ENCODE measurements at places on chromosomes 2 and 18. TPM values are rescaled to one million over a fixed set of nuclear protein-coding genes. Genes with fewer than 3 reads are reported as not detected.

- peaks cover 51% of the 10 kb centered on the region for H3K27me3 ChIP-seq
- H3K36me3 ChIP-seq, result no peaks in the 10 kb centered on the region
- peaks cover 21% of the 10 kb centered on the region for H3K4me1 ChIP-seq
These were observed 7.4 kb downstream of the ZEB2 start for GRCh38 chr2:144512470-144512869.

DNA sequence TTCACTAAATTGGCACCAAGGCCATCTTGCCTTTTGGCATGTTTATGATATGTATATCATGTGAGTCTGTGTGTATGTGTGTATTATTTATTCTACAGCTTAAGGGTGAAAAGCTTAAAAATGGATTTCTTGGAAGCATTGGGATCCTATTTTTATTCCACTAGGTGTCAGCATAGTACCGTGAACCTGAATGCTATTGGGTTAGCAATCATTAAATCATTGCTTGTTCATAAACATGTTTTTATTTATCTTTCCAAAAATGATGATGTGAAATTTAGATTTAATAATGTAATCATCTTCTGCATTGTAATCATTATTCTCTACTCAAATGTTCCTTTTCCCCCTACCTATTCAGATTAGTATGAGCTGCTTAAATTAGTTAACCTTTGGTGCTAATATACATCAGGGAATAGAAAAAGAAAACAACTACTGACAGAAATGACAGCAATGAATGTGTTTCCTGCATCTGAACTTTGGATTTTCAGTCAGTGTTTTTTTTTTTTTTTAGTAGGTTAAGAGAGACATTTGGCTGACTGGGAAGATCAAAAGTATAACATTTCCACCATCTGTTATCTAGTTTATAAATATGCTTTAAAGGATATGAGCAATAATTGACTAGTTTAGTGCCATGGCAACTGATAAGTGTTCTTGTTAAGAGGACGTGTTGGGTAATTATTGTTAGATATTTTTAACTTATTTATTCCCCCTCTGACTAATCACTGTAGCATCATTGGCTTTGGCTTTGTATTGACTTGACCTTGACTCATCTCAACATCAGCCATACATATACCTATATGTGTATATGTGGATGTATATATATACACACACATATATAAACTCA lies 14.1 kb upstream of the ZSWIM2 start:
- no peaks in the 10 kb centered on the region for H3K4me1 ChIP-seq
- H3K4me3 ChIP-seq, result no peak overlapping the region
- H3K27ac ChIP-seq, result no peak overlapping the region
- no peak for DNase-seq
- no peaks in the 10 kb centered on the region for H3K36me3 ChIP-seq
- H3K27me3 ChIP-seq, result no peaks in the 10 kb centered on the region

DNA sequence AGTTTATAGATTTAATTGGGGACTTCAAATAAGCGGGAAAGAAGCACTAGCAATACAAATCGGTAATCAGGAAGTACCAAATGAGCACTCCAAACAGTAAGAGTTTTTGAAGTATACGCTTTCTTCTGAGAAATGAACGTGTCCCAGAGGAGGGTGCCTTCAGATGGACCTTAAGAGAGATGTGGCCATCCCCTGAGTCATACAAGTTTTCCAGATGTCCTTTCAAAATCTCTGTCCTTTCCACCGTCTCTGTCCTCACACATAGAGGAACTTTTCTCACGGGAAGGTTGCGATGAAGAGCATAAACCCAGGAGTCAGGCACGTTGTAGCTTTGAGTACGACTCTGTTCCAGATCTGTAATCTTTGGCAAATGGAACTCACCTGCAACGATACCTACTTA lies 1.7 kb upstream of the SMAD2 start:
- peak overlapping the region; percentile 77 for H3K4me3 ChIP-seq
- no peak for DNase-seq
- H3K36me3 ChIP-seq, result peaks cover 18% of the 10 kb centered on the region
- H3K27me3 ChIP-seq, result no peaks in the 10 kb centered on the region
- peak overlapping the region; percentile 91 for H3K27ac ChIP-seq

- H3K4me3 ChIP-seq, result no peak overlapping the region
- no peaks in the 10 kb centered on the region for H3K4me1 ChIP-seq
- DNase-seq, result no peak
- H3K27ac ChIP-seq, result no peak overlapping the region
- peaks cover 11% of the 10 kb centered on the region for H3K27me3 ChIP-seq
- no peaks in the 10 kb centered on the region for H3K36me3 ChIP-seq
These were observed 28.0 kb downstream of the CERKL start for GRCh38 chr2:181628590-181629585.

DNA sequence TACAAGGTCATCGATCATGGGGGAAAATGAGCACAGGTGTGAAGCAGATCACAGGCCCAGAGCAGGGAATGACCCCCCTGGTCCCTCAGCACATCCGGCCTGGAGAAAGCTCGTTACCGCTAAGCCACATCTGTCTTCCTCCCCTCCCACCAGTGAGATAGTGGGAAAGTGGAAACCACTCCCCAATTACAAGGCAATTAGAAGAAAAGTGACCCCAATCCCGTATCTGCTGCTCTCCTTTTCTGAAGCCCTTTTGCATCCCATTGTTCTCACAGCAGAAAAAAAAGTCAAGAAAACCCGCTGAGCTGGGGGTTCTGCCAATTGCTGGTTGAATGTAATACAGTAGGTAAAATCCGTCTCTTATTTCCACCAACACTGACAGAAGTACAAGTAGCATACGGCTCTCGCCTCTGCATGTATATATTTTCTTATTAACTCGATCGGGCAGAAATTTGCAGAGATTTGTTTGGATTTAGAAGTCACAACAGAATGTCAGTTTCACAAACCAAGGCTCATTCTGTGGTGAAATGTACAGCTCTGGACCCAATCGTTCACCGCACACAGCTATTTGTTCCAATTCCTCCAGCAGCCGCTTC lies 287.0 kb downstream of the TCF4 start:
- DNase-seq, result no peak
- H3K4me1 ChIP-seq, result no peaks in the 10 kb centered on the region
- no peak overlapping the region for H3K4me3 ChIP-seq
- no peaks in the 10 kb centered on the region for H3K36me3 ChIP-seq
- no peak overlapping the region for H3K27ac ChIP-seq

DNA sequence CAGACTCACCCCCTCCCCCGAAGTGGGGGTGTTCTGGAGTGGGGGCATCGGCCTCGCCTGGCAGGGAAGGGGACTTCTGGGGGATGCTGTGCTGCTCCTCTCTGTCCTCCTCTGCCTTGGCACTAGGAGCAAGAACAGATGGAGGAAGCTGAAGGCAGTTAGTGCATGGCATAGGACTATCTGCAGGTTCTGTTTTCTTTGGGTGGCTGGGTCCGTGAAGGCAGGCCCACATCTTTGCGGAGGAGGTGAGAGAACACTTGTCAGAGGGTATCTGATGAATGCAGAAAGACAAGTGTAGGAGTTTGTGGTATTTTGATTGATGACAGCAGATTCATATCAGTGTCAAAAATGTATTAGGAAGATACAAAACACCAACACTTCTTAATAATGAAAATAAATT lies 411.4 kb downstream of the TSN start:
- no peaks in the 10 kb centered on the region for H3K36me3 ChIP-seq
- H3K27ac ChIP-seq, result no peak overlapping the region
- DNase-seq, result no peak

GRCh38 chr2:73163483-73164367 lies 38.6 kb upstream of the NOTO start:
- H3K27ac ChIP-seq, result no peak overlapping the region
- no peak overlapping the region for H3K4me3 ChIP-seq
- peak; percentile 81 for DNase-seq

DNA sequence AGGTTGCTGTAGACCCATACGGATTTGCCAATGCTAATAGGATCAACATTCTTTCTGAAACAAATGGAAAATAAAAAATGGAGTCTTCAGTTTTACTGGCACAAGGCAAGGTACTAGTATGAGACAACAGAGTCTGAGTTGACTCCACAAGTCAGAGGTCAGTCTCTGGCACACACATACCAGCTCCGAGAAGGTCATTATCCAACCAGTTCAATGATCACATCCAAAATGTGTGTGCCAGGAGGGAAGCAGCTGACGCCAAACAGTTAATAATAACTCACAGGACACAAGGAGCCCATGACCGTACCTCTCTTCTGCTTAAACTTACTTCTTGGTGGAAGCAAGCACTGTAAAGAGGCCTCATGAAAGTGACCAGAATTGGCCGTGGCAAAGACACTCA lies 528.6 kb downstream of the ZNF516 start:
- no peaks in the 10 kb centered on the region for H3K4me1 ChIP-seq
- no peak for DNase-seq
- H3K27me3 ChIP-seq, result peaks cover 10% of the 10 kb centered on the region
- no peak overlapping the region for H3K27ac ChIP-seq

- H3K27ac ChIP-seq, result no peak overlapping the region
- no peak for DNase-seq
- H3K4me3 ChIP-seq, result no peak overlapping the region
- H3K4me1 ChIP-seq, result no peaks in the 10 kb centered on the region
These were observed 720.5 kb downstream of the MBD2 start for GRCh38 chr18:53503914-53504441.

GRCh38 chr18:59386909-59387686 lies 28.0 kb upstream of the LMAN1 start:
- H3K4me3 ChIP-seq, result no peak overlapping the region
- H3K27ac ChIP-seq, result no peak overlapping the region
- H3K36me3 ChIP-seq, result no peaks in the 10 kb centered on the region
- DNase-seq, result no peak

LYPD6B gene
- not detected for total RNA-seq

EMILIN1 gene
- total RNA-seq, result 0.46 TPM

AKAIN1 gene
- not detected for total RNA-seq

KLHL41 gene
- total RNA-seq, result 0.46 TPM

AGXT gene
- not detected for total RNA-seq
